ENCODE measurements at places on chromosomes 5 and 9.

- no peak for DNase-seq
Observed at GRCh38 chr9:11726659-11727058, 966.5 kb upstream of the TYRP1 start.

- DNase-seq, result no peak
Observed at GRCh38 chr5:132281856-132282614, 12.2 kb upstream of the SLC22A4 start.

GRCh38 chr9:135864447-135865049 lies 42.8 kb downstream of the CAMSAP1 start:
- no peak for DNase-seq

GRCh38 chr5:145681686-145682085 lies 153.5 kb downstream of the PRELID2 start:
- DNase-seq, result peak; percentile 50

- no peak for DNase-seq
Observed at GRCh38 chr9:68627594-68627993, 77.4 kb upstream of the PIP5K1B start.

GRCh38 chr9:78539904-78540303 lies 243.0 kb downstream of the PSAT1 start:
- DNase-seq, result no peak

- DNase-seq, result no peak
Observed at GRCh38 chr5:67004730-67005350, 191.8 kb downstream of the CD180 start.

DNA sequence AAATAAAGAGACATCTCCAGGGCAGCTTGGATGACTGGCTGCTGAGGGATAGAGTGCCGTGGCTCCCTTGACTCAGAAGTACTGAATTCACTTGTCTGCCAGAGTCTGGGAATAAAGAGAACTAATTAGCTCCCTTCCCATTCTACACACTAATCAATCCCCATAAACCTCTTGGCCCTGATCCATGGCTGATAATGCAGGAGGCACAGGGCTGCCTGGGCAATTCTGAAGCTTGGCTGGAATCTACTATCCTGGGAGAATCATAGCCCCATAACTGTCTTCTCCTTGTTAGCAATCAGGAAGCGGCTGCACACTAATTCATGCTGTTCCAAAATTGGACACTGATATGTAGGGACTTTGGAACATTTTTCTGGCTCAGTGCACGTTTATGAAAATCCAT lies 197.7 kb downstream of the PTTG1 start:
- DNase-seq, result peak; percentile 67

GRCh38 chr5:35854248-35854647 lies 2.4 kb upstream of the IL7R start:
- no peak for DNase-seq

DNA sequence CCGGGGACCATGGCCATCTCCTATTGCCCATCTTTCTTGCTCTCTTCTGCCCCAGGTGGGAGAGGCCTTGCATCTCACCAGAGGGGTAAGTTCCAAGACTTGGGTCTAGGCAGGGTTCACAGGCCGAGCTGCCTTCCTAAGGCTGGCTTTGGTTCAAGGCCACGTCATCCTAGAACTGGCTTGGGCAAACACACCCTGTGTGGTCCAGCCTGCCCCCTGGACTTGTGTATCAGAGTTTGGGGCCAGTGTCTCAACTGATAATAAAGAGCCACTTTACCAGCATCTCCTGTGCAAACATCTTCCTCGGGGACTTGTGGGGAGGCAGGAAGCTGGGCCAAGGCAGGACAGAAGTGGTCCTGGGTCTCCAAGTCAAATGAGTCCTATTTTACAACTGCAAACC lies 17.8 kb downstream of the BOD1 start:
- DNase-seq, result no peak

- DNase-seq, result no peak
Observed at GRCh38 chr5:179730852-179731251, 1.8 kb upstream of the MAML1 start.

- no peak for DNase-seq
Observed at GRCh38 chr5:153480401-153480800, 10.1 kb upstream of the GRIA1 start.

DNA sequence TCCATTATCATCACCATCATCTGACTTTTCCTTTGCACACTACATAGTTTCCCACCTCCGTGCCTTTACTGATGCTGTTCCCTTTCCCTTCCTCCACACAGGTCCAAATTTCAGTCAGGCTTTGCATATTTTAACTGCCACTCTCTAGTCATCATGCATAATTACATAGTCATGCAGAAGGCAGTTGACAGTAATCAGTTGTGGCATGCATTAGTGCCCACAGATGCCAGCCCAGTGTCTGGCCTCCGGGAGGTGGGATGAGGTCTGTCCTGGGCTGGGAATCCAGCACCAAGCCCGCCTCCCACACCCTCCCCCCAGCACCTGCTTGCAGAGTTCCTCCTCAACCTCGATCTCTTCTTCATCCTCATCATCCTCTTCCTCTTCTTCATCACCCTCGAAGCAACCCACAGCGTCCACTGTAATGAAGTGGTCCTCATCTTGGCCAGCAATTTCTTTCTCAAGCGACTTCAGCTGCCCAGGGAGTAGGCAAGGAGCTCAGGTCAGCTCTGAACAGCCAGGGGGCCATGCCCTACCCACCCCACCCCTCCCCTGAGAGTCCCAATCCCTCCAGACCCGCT lies 8.8 kb downstream of the BBLN start:
- DNase-seq, result no peak

GRCh38 chr9:131082774-131083512 lies 13.4 kb upstream of the AIF1L start:
- no peak for DNase-seq

DNA sequence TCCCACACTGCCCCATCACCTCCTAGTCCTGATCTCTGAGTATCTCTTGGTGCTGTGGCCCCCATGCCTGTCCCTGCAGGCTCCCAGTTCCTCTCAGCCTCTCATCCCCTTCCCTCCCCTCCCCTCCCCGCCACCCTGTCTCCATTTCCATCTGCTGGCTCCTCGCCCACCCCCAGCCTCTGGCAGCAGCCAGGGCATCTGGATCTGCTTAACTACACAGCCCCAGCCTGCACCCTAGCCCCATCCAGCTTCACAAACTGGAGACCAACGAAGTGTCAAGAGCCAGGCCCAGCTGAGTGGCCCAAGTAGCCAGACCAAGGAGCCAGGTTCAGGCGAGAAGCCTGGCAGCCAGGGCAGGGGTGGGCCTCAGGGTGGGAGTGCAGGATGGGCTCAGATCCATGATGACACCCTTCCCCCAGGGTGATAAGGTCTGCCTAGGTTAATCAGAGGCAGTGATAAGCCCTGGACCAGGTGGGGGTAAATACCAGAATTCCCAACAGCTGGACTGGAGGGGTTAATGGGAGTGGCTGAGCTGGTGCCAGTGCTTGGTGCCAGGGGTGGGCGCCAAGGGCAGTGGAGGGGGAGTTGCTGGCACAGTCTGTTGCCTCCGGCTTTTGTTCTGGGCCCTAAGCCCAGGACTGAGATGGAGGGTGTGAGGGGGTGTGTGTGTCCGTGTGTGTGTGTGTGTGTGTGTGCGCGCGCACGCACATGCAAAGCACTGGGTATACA lies 2.5 kb downstream of the IL11RA start:
- DNase-seq, result peak; percentile 96

GRCh38 chr9:99867536-99867935 lies 38.9 kb upstream of the STX17 start:
- no peak for DNase-seq

- DNase-seq, result peak; percentile 7
Observed at GRCh38 chr5:100430268-100431195, 104.6 kb upstream of the FAM174A start.

DNA sequence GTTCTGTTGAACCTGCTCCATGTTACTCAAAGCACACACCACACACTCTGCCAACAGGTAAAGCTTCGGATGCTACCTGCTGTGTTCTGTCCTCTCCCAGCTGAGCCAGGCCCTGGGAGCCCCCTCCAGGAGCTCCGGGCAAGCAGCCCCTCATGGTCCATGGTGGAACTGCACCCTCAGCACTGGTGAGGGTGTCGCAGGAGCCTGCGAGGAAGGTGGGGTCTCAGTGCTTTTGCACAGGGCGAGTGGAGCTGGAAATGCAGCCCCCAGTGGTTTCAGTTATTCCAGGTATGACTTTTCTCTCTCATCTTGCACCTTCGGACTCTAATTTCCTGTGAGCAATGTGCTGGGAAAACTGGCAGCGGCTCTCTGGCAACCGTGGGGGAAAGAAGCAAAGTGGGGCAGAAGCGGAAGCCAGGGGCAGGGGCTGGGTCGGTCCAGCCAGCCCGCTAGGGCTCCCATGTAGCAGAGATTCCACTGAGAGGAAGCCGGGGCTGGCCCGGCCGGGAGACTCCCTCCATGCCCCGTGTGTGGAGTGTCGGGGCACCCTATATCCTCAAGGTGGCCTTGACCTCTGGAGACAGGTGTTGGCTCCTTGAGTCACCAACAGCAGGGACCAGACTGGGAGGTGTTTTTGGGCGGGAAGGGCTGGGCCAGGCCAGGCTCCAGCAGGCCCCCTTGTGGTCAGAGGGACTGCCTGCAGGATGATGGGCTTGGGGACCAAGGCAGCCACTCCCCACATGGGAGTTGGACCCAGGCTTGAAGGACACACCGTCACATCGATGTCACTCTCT lies 75.6 kb upstream of the PRSS3 start:
- DNase-seq, result no peak

- no peak for DNase-seq
Observed at GRCh38 chr5:136016945-136017530, 11.8 kb upstream of the TGFBI start.

GRCh38 chr5:151078490-151079262 lies 2.2 kb downstream of the TNIP1 start:
- no peak for DNase-seq

DNA sequence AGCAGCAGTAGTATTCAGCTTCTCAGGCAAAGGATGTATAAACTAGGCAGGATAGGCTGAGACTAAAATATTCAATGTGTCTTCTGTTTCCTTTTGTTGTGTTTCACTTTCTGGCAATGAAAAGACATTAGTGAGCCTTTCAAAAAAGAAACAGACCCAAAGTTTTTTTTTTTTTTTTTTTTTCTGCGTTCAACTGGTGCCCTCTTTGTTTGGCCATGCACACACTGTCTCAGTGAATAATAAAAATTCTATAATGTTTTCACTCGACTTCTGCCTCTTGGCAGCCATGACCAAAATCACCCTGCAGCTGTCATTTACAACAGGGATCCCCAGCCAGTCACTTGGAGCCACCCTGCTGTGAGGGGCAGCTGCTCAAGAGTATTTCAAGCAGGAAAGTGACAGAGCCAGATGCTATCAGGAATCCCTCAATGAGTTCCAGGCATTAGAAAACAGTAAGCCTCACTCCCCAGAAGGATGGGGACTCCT lies 44.0 kb upstream of the MAN2A1 start:
- DNase-seq, result peak; percentile 89

GRCh38 chr5:135158982-135159381 lies 125.0 kb upstream of the PITX1 start:
- DNase-seq, result no peak

GRCh38 chr5:172123269-172123692 lies 64.7 kb downstream of the STK10 start:
- peak; percentile 24 for DNase-seq

- DNase-seq, result no peak
Observed at GRCh38 chr9:131473891-131474290, 28.8 kb upstream of the POMT1 start.

DNA sequence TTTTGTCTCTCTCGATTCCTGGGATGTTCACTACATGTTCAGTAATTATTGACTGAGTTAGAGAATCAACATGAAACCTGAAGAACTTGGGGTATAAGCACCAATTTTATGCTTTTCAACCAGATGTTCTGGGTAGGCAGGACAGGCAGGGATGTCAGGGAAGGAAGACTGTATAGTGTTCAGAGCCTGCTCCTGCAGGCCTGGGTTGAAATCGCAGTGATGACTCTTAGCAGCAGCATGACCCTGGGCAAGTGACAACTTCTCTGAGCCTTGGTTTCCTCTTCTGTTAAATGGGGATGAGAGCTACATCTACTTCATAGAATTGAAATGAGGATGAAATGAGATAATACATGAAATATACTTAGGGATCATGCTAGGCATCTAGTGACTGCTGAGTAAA lies 29.7 kb upstream of the PANK3 start:
- no peak for DNase-seq

DNA sequence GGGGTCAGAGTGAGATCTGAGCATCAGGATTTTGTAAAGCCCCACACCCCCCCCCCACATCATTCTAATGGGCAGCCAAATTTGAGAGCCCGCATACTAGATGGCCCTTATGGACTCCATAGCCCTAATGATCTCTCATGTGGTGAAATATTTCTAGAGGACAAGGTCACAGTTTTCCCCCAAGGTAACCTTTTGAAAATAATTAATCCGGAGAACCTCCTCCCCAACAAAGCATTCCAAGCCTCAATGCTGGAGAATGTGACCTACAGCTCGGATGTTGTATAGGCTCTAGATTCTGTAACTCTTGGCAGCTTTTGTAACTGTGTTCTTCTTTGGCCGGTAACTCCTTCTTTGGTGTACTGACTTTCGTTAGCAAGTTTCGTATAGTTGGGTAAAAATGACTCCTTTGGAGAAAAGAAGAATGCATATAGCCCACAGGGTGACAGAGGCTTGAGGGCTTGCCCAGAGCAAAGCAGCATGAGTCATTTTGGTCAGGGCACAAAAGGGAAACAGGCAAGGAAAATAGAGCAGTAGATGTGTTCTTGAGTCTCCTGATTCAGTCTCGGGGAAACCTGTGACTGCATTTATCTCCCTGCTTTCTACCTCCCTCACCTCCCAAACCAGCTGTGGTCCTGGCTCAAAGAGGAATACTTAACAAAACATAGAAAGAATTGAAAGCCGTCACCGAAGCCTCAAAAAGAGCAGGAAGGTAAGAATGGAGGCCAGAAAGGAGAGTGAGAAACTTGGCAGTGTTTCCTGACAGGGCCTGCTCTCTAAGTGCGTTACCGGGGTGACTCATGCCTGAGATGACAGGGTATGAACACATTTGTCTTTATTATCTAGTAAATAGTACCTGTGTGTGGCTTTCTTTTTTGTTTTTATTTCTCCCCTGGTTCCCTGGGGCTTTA lies 6.6 kb upstream of the XPA start:
- peak; percentile 32 for DNase-seq

- DNase-seq, result no peak
Observed at GRCh38 chr5:181204826-181205760, at the start of gene TRIM7. Gene TRIM7 (minus strand): TSS chr5:181205196. CDS start chr5:181205110, 86 bp downstream.

DNA sequence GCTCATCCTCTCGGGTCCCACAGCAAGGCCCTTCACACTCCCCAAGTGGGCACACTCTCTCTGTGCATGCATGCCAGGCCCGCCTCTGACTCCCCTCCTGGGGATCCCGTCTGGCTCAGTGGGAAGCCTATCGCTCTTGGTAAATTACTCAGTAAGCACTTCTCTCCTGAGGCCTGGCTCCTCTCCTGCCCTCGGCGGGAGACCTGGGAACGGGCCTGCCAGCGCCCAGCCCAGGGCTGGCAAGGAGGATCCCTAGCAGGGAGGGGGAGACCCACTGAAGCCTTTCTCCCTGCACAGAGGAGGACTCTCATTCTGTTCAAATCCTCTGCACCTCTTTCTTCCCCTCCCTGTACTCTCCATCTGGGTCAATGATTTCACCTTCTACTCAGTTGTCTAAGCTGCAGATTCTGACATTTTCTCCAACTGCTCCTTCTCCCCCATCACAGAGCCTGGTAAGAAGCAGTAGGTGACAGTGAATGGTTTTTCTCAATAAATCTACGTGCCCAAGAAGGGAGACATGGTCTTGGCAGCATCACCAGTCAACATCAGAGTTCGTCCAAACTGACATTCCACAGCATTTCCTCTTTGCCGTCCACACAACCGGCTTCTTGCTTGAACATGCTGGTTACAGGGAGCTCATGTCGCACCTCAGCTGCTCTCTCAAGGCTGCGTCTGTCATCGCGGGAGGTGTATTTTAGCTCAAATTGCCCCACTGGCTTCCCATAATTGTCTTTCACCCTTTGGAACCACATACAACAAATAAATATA lies 81.9 kb downstream of the GPR21 start:
- DNase-seq, result no peak

- no peak for DNase-seq
Observed at GRCh38 chr5:157955541-157956172, 96.7 kb upstream of the CLINT1 start.
